Activated CD4-positive, alpha-beta T cell treated with anti-CD3 and anti-CD28 coated beads for 48 hours (primary cell): ENCODE measurements at places on chromosomes 11 and 22.

- no peak for DNase-seq
Observed at GRCh38 chr11:63909591-63910506, 7.1 kb downstream of the RCOR2 start.

DNA sequence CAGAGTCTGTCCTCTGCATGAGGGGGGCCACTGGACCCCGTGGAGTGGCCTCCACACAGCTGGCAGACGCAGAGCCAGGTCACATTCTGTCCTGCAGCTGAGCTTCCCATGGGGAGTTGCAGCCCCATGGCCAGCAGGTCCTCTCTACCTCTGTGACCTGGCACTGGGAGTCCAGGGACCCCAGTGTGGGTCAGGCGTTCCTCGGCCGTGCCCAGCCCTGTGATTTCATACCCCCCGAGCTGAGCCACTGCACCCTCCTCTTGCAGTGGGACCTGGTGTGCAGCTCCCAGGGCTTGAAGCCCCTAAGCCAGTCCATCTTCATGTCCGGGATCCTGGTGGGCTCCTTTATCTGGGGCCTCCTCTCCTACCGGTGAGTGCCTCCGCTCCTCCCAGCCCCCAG lies 32.2 kb upstream of the SLC22A12 start:
- no peak for DNase-seq

GRCh38 chr22:48498526-48499331 lies 1328.9 kb downstream of the BRD1 start:
- DNase-seq = no peak

GRCh38 chr22:46399251-46400024 lies 63.9 kb downstream of the TRMU start:
- no peak for DNase-seq

- DNase-seq = no peak
Observed at GRCh38 chr11:115330684-115331482, 173.3 kb downstream of the CADM1 start.

GRCh38 chr22:39125622-39126021 lies 26.9 kb downstream of the CBX7 start:
- DNase-seq = no peak

DNA sequence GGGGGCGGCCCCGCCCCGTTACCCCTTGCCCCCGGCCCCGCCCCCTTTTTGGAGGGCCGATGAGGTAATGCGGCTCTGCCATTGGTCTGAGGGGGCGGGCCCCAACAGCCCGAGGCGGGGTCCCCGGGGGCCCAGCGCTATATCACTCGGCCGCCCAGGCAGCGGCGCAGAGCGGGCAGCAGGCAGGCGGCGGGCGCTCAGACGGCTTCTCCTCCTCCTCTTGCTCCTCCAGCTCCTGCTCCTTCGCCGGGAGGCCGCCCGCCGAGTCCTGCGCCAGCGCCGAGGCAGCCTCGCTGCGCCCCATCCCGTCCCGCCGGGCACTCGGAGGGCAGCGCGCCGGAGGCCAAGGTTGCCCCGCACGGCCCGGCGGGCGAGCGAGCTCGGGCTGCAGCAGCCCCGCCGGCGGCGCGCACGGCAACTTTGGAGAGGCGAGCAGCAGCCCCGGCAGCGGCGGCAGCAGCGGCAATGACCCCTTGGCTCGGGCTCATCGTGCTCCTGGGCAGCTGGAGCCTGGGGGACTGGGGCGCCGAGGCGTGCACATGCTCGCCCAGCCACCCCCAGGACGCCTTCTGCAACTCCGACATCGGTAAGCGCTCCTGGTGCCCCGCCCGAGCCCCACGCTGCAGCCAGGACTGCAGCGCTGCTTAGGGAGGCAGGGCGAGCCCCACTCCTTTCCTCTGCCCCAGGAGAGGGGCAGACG lies at the start of gene TIMP3:
TSS of gene TIMP3 (plus strand) at position 169 of the 700 bp plus-strand sequence. CDS start at position 466, 297 bp downstream.
- DNase-seq = peak; percentile 10

DNA sequence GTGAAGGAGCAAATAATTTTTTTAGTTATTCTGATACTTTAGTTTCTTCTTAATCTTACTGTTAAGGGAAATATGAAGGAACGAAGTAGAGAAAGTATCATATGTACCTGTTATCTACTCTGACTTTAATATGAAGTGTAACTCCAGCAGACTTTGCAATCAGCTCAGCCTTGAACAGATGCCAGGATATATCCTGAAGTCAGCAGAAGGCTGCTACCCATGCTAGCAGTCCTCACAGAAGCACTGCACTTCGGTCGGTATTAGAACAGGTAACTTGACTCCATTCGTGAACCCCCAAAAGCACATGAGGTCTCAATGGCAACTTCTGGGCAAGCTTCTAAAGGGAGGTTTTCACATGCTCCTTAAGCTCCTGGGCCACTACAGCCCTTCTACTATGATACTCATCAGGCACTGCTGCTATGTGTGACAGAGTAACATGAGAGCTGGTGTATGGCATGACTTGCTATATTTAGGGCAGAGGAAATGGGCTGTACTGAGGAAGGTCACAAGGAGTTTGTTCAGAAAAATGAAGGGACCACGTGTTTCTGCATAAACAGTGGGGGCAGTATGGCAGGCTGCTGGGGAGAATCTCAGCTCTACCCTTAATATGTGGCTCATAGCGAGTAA lies 344.1 kb downstream of the SOX6 start:
- DNase-seq = no peak

DNA sequence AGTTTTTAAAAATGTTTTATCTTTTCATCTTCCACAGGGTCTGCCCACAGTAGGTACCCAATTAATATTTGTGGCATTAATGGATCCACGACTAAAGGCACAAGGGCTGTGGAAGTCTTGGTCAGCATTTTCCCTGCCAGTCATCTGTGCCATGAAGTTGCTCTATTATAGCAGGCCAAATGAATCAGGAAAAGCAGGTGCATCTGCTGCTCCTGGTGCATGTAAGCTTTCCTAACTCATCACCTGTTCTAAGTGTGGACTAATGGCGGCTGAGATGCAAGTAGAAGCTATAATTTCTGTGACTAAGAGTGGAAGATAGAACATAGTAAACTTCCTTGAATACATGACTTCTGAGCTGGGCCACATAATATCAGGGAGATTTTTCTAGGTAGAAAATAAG lies 182.5 kb upstream of the TENM4 start:
- no peak for DNase-seq

DNA sequence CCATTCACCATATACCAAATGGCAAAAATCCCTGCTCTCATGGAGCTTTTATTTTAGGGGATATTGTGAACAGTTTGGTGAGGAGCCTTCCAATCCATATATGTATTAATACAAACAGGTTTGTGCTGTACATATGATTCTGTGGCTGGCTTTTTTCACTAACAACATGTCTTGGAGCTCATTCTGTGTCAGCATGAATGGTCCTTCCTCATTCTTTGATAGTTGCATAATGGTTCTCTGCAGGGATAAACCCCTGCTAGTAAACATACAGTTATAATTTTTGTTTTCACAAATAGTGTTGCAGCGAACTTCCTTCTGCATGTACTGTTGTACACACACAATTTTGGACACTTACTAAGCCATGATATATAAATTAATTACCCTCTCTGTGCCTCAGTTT lies 8.3 kb downstream of the PRR5L start:
- no peak for DNase-seq
